ENCODE measurements at places on chromosomes 13 and 19.

GRCh38 chr13:69856331-69856730, 251.3 kb upstream of the ATXN8OS start:
- peak; percentile 20 for DNase-seq

GRCh38 chr19:38695317-38695683, 47.9 kb downstream of the ACTN4 start:
- no peak for DNase-seq

GRCh38 chr19:7421941-7422744, 66.7 kb downstream of the PEX11G start:
- DNase-seq = peak; percentile 85

DNA sequence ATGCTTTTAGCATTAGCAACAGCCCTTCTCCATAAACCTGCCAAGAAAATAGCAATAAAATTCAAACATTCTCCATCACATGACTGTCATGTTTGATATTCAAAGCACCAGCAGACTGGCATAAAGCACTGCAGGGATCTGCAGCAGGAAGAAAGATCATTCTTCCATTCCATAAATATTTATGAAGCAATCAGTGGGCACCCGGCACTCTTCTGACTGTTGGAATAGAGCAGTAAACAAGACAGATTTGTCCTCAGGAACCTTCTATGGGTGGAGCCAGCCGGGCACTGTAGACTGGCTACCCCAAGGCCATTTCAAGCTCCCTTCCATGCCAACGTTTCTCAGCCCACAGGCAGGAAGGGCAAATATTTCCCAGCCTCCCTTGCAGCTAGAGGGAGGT, 25.5 kb downstream of the PLA2G4C start:
- no peak for DNase-seq

DNA sequence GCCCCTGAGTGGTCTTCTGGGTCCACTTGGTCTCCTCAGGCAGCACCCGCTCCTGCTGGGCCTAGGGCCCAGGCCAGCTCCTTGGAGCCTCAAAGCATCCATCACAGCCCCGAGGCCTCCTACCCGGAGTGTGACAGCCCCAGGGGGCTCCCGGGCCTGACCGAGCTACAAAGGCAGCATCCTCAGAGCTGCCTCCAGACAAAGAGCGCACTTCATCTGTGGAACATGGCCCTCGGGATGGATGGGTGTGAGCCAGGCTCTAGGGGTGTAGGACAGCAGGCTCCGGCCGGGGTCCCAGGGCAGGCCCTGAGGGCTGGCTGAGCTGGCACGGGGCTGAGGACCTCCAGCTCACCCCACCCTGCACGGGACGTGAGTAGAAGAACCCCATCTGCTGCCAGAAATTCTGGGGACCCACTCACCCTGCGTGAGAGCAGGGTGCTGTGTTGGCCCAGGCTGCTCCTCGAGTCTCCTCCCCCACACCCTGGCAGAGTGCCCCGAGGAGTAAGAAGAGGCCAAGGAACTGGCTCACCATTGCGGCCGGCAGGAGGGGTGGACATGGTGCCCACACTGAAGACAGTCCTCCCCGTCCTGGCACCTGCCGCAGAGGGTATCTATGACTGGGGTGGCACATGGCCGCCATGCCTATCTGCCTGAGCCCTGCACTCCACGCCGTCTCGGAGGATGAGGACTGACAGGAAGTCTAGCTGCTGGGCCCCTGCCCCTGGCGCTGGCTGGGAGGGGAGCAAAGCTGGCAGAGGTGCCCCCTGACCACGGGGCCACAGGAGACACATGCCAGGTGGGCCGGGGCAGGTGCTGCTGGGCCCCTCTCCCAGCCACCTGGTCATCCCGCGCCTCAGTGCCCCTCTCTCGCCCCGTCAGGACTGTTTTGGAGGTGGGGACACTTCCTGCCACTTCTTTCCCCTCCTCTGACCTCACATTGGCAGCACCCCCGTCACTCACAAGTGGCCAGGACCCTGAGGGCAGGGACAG, 22.3 kb downstream of the CEBPG start:
- no peak for DNase-seq

- peak; percentile 16 for DNase-seq
Measured at GRCh38 chr13:20588529-20589110, 21.7 kb downstream of the IFT88 start.

- DNase-seq = no peak
Measured at GRCh38 chr13:31014456-31014855, 82.0 kb downstream of the TEX26 start.

- DNase-seq = no peak
Measured at GRCh38 chr19:18701250-18701608, 17.7 kb downstream of the CRTC1 start.

- DNase-seq = no peak
Measured at GRCh38 chr13:29101409-29101808, 281.3 kb downstream of the MTUS2 start.

- DNase-seq = no peak
Measured at GRCh38 chr13:68929075-68929745, 1178.4 kb upstream of the ATXN8OS start.

DNA sequence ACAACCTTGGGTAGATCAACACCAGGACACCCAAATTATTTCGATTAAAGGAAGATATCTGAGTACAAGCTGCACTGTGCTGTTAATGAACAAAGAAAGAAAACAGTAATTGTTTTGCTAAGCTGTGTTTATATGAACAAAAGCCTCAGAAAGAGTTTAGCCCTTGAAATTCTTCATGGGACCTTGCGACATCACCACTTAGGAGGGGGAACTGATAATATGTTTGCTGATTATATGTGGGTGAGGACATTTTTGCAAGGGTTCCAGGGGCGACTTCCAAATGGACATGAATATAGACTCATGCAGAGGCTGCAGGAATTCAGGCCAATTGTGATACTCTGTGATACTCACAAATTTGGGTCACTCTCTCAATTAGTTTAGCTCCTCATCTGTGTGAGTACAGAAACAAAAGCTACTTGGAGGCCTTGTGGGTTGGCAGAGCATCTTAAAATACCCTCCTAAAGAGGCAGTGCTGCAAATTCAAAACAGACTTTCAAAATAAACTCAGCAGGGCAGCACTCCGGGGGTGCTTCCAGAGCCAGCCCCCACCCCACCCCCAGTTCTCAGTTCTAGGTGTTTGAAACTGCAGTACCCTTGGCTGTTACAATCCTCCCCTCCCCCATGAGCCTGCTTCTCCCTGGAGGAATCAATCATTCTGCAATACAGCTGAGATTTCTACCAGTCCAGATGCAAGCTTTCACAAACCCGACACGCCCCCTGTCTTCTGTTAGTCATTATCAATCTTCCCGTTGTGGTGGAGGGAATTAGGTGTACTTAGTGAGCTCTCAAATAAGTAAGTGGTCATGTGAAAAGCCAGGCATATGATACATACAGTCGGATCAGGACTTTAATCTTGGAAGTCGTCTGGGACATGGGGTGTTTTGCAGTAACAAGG, 97.0 kb upstream of the MBNL2 start:
- DNase-seq = no peak

DNA sequence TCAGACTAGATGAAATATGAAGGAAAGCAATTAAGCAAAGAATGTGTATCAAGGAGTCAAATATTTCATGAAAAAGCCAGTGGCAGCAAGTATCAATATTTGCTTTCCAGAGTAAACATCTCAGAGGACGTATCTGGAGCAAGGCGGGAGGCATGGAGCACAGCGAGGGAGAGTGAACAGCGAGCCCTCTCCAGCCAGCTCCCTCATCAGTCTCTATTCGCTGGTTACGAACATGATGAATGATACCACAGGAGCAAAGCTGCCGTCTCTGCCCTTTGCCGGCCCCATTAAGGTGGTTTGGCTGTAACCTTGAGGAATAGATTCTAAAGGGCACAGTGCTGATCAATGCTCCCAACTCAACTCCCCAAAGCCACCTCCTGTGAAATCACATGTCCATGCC, 95.8 kb downstream of the CCNA1 start:
- DNase-seq = no peak

DNA sequence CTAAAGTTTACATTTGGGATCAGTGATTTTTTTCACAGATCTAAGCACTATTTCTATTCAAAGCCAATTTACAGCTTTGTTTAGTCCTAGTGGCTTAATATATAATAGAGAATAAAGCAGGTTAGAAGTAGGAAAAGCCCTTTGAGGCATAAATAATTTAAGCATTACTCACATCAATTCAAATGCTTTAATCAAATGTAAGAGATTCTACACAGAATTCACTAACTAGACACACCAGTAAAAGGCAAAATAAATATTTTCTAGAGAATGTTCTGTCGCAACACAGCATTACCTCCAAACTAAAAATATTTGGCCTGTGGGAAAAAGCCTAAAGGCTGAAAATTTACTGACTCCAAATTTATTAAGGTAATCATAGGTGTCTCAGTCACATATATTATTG, 31.3 kb downstream of the KCTD12 start:
- peak; percentile 96 for DNase-seq

- peak; percentile 56 for DNase-seq
Measured at GRCh38 chr13:39506559-39507390, 96.2 kb downstream of the LHFPL6 start.

GRCh38 chr19:33348301-33349010, 25.1 kb upstream of the CEBPG start:
- peak; percentile 68 for DNase-seq

GRCh38 chr13:23709536-23709935, 139.3 kb downstream of the TNFRSF19 start:
- no peak for DNase-seq

DNA sequence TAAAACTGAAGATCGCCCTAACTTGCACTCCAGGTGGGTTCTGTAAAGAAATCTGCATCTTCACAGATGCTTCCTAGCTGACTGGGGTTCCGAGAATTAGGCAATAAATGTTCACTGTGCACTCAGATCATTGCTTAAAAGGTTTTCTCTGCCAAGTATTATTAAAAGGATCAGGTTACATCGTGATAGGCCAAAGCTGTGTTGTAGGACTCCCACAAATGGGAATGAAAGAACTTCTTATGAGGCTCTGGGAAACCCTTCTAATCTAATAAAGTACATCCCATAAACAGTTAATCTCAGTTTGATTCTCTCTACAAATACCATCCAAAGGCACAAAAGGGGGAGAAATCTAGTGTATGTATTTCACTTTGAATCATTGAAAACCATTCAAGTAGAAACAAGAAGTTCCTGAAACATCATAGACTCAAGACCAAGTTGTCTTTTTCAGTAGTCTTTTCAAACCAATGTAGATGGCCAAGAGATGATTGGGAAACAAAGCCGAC, 7.1 kb upstream of the POU4F1 start:
- no peak for DNase-seq

GRCh38 chr13:42883771-42884467, 102.5 kb downstream of the FAM216B start:
- DNase-seq = peak; percentile 34

GRCh38 chr13:37715606-37716015, 117.0 kb upstream of the POSTN start:
- DNase-seq = no peak

DNA sequence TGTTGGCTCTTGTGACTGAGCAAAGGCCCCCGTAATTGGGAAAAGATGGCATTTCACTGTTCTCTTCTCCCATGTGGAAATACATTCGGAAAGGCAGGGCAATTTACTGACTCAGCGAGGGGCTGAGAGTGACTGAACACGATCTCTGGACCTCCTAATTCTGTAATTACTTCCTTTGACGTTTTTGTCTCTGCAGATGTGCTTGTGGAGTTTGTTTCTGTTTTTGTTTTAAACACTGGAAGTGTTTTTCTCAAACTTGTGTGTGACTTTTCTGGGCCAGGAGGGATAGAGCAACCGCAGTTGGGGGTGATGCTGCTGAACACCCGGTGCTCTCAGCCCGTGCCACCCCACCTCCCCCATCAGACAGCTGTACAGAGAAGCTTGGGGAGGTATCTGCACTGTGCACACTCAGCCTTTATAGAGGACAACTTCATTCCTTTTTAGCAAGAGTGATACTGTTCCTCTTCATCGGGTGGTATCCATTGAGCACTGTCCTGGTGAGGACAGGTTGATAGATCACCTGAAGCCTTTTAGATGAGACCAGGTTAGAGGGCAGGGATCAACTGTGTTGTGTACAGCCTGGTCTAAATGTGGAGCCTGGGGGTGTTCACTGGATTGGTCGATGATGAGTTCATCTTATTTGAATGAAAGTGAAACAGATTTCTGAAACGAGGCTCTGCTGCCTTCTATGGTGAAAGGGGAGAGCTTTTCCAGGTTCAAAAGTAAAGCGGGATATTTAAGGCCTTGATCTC, 117.4 kb downstream of the ESD start:
- DNase-seq = peak; percentile 40

- no peak for DNase-seq
Measured at GRCh38 chr19:15402411-15403150, 16.2 kb downstream of the AKAP8L start.
